NCI-H226 (cell line): ENCODE measurements at places on chromosomes 2 and 18.

DNA sequence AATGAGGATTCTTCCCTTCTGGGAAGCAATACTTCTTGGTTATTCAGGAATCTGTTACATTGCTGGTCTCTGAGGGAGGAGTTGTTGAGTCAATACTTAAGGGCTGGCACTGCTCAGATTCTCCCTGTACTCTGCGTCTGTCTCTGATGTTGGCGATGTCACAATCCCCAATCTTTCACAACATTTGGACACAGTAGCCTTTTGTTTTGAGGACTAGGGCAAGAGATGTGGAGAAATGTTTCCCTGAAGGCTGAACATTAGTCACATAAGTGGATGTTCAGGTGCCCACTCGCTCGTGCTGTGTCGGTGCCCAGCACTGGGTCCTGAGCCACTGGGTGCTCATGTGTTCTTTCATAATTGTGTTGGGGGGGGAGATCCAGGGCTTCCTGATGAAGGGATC is 55.0 kb downstream of the MAPK4 start:
- DNase-seq, result peak; percentile 3

DNA sequence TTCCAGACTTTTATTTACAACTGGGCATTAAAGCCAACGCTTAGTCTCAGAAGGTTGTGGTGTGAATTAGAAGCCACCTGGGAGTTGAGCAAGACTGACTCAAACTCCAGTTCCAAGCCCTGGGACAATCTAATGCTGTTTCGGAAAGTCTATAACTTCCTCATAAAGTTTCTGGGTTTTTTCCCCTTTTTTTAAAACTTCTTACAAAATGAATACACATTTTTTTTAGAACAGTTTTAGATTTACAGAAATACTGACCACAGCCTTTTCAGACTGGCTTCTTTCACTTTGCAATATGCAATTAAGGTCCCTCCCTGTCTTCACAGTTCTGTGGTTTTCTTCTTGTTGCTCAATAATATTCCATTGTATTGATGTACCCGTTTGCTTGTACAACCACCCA is 115.9 kb upstream of the TWIST2 start:
- DNase-seq, result no peak

DNA sequence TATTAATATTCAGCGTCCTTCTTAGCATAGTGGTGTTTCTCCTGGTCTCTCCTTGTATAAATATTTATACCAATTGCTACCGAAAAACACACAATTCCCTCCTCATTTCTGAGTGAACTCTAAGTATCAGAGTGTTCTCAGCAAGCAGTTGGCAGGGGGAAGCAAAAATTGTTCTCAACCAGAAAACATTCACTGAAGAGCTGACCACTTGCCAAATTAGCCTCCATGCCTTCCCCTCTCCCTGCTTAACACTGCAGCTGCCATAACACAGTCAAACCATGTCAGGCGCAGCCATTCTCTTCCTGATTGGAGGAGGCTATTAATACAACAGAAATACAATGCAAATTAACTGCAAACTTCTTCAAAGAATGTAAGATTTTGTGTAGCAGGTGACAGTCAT is 105.0 kb downstream of the COL6A3 start:
- no peak for DNase-seq

GRCh38 chr2:52931660-52932059 is 835.9 kb upstream of the CHAC2 start:
- DNase-seq, result no peak

DNA sequence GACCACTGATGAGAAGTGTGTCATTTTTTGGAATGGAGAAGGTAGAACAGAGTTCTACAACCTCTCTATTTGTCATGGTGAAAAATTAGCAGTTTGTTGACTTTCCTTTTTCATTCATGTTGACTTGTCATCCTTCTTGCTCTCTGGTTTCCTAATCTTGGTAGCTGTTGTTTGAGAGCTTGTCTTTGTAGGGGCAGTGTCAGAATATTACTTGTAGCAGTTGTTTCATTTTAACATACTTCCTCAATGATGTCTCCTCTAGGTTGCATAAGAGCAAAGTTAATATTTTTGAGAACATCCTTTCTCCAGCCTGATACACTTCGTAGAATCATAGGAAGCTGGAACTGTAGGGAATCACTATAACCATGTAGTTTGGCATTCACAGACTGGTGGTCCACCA is 368.2 kb upstream of the FANCL start:
- no peak for DNase-seq

DNA sequence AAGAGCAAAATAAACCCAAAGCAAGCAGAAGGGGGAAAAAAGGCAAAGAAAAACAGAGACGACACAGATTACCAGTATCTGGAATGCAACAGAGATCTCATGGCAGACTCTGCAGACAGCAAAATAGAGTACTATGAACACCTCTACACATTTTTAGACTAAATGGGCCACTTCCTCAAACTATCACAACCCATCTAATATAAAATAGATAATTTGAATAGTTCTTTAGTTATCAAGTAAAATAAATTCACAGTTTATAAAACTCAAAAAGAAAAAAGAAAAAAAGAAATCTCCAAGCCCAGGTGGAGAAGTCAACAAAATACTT is 16.6 kb downstream of the SESTD1 start:
- DNase-seq, result no peak

DNA sequence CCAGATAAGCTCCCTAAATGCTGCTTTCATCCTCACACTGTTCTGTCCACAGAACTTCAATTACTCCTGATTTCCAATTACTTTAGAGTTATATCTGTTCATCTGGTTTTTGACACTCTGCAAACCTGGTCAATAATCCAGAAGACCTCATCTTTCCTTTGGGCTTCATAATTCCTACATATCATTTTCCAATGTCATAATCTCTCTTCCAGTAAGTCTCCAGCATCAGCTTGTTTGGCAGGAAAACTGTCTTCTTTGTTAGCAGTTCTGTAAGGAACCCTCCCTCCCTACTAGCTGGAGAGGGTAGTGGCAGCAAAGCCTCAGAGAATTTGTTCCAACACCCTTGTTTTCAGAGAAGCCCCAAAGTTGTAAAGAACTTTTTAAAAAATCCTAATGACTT is 11.9 kb upstream of the SLC14A1 start:
- DNase-seq, result no peak

DNA sequence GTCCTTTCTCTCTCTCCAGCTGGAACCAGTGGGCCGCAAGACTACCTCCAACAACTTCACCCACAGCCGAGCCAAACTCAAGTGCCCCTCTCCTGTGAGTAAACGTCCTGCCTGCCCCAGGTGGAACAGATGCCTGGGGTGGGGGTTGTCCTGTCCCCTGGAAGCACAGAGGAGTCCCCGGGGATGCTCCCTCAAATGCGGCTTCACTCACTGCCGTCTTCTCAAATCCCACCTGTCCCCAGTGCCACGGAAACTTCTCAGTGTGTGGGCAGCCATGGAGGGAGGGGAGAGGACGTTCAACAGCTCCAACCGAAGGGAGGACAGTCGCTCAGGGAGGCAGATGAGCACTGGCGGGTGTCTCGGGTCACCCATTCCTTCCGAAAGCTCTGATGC is 110.7 kb upstream of the PPP1CB start:
- no peak for DNase-seq

- DNase-seq, result no peak
These were observed 12.5 kb downstream of the FAP start for GRCh38 chr2:162230761-162231160.

GRCh38 chr2:159550231-159550630 is 66.1 kb downstream of the BAZ2B start:
- DNase-seq, result no peak

DNA sequence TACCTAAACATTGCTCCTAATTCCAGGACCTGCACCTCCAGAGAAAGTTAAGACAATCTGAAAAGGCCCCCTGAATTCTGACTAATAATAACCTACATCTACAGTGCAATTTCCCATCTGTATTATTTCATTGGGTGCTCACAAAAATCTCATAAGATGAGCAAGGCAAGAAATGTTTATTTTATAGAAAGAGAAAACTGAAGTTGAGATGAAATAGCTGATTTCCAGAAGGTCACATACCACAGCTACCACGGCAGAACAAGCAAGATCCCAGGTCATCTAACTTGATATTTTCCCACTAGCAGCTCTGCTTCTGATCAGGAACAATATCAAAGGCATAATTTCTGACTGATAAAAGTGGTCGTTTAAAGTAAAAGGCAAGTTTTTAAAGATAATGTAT is 105.8 kb upstream of the COL5A2 start:
- no peak for DNase-seq

DNA sequence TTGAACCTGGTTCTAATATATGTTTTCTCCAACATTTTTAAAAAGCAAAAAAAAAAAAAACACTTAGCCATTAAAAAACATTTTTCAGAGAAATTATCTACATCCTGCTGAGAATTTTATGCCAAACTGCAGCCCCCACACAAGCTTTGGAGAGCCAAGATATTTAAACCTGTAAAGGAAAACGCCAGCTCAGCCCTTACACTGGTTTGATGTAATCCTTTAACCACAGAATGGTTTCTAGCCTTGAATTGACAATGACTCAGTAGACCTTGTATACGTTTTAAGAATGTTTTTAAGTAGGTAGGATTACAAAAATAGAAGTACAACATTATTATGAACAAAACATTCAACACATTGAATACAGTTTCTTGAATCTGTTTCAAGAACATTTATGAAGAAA is 113.6 kb downstream of the BABAM2 start:
- peak; percentile 84 for DNase-seq

GRCh38 chr2:204022550-204022949 is 86.0 kb downstream of the ICOS start:
- DNase-seq, result no peak

GRCh38 chr2:12718711-12719399 is 2.1 kb downstream of the TRIB2 start:
- DNase-seq, result no peak

DNA sequence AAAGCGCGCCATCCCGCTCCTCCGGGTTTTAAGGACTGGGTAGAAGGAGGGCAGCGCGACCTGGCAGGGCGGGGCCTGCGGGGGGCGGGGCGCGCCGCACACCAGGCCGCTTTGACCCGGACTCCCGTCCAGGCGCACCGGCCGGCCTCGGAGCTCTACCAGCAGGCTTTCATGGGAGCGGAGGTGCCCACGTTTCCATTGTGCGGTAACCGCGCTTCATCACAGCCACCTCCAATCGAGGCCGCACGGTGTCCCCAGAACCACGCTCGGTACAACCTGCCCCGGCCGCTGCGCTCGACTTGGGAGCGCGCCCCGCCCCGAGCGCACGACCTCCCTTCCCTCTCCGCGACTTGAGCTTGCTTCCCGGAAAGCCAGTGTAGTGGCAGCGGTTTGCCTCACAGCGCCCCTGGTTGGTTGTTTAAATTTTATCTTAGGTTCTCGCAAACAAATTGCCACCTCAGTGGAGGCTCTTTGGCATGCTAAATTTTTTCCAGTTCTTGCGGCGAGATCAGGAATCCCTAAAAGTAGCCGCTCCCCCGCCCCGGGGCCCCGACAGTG is 280 bp upstream of the CYP1B1 start:
- peak; percentile 61 for DNase-seq

DNA sequence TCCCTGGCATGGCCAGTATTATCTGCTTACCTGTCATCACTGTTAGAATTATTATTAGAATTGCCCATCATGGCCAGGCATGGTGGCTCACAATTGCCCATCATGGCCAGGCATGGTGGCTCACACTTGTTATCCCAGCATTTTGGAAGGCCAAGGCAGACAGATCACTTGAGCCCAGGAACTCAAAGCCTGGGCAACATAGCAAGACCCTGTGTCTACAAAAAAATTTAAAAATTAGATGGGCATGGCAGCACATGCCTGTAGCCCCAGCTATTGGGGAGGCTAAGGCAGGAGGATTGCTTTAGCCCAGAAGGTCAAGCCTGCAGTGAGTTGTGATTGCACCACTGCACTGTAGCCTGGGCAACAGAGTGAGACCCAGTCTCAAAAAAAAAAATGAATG is 27.4 kb upstream of the ID2 start:
- no peak for DNase-seq

- DNase-seq, result no peak
These were observed 31.8 kb upstream of the IMP4 start for GRCh38 chr2:130310881-130311280.

DNA sequence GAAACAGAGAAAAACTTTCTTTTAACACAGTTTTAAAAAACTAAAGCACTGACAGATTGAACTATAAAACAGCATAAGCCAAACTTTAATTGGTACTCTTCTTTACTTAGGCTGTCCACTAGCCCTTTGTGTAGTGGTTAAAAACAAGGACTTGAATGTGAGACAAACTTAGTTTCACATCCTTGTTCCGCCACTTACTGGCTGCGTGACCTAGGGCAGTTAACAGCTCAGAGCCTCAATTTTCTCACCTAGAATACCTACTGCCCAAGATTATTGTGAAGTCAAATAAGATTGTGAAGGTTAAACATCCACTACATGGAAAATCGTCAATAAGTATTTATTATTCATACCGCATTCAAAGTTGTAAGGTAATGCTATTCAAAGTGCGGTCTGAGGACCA is 2.0 kb downstream of the WDR35 start:
- DNase-seq, result no peak

- DNase-seq, result no peak
These were observed 106.1 kb upstream of the EML6 start for GRCh38 chr2:54617409-54617808.

GRCh38 chr2:222622910-222623309 is 33.0 kb downstream of the FARSB start:
- DNase-seq, result no peak

DNA sequence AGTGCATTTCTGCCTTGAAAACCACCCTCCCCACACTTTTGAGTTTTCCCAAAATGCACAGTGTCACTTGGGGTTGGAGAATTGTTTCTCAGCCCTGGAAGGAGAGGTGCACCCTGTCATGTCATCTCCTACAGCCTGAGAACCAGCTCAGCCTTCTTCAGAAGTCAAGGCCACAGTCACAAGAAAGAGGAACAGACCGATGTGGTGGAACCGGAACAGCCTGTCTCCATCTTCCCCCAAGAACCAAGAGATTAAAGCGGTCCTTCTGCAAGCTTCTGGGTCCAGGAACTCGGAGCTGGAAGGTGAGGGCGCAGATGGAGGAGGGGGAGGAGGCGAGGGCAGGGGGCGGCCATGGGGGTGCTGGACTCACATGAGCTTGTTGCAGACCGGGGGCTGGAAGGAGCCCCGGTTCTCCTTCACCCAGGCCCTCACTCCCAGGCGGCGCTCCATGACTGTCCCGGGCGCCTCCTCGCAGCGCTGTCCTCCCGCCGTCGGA is 248 bp downstream of the HAAO start:
- DNase-seq, result no peak

DNA sequence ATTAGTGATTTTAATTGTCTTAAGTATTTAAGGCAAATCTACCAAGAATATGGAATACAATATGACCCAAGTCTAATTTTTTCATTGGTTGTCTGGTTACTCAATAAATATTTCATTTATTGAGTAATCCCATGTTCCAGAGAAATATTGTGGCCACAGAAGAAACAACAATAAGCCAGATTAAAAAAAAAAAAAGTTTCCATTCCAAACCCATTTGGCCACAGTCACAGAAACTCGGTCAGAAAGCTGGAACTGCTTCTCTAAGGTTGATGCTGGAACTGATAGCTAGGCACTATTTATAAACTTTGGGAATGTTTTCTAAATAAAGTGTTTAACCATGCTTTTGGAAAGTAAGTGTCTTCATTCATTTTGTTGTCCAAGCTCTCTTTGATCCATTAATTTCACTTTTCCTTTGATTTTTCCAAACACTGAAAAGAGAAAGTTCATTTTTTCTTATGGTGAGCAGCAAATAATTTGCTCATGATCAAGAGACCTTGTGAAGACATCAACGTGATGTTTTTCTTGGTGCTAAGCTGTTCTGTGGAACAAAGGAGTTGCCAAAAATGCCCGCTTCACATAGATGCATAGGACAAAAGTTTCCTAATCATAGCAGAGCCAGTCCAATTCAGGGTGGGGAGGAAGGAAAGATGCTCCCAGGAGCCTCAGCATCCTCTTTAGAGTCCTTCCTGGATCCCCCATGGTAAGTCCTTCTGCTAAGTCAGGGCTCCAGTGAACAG is 72.1 kb upstream of the CCBE1 start:
- no peak for DNase-seq
